IPS-NIHi11 (cell line): ENCODE measurements at places on chromosomes 2 and 18.

- no peak for DNase-seq
These were observed 23.9 kb upstream of the CRACDL start for GRCh38 chr2:98959810-98960507.

GRCh38 chr2:200345975-200346374, 39.5 kb downstream of the SPATS2L start:
- DNase-seq, result no peak

DNA sequence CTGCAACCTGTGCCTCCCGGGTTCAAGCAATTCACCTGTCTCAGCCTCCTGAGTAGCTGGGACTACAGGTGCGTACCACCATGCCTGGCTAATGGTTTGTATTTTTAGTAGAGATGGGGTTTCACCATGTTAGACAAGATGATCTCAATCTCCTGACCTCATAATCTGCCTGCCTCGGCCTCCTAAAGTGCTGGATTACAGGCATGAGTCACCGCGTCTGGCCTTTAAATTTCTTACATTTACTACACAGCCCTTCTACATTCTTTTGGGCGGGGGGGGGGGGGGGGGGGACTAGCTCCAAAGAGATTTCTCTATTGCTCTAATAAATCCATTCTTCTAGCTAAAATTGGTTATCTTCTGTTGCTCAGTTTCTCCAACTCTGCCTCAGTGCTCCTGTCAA, 964.9 kb upstream of the ACVR2A start:
- no peak for DNase-seq

- DNase-seq, result no peak
These were observed 349.9 kb upstream of the ZNF521 start for GRCh38 chr18:25701821-25702220.

GRCh38 chr18:55116863-55117262, 157.6 kb upstream of the CCDC68 start:
- DNase-seq, result no peak

DNA sequence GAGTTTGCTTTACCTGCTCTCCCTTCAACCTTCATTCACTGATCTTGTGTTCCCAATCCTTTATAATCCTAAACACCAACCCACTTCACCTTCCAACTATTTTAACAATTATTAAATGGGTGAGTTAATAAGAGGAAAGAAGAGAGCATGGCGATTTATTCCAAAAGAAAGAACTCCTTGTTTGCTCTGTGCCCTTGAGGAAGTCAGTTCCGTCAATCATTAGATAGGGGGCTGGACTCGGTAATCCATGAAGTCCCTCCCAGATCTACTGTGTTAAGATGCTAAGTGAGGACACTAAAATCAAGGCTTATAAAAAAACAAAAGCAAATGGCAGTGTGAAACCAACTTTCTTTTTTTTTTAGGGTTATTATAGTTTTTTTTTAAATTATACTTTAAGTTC, 589.9 kb downstream of the XIRP2 start:
- DNase-seq, result no peak
